Midbrain (tissue), 1 donor: ENCODE measurements at places on chromosomes 11 and 22.

DNA sequence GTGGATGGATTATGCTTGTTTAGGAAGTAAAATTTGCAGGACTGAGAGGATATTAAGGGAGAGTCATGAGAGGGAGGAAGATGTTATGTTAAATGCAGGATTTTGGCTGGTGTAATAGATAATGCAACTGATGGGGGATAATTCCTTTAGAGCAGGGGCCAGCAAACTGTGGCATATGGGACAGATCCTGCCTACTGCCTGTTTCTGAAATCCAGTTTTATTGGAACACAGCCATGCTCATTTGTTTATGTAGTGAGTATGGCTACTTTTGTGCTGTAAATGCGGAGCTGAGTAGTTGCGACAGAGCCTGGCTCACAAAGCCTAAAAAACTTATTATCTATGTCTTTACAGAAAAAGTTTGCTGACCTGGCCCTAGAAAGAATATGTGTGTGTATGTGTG is 66.6 kb upstream of the MPPED2 start:
- DNase-seq, result no peak

DNA sequence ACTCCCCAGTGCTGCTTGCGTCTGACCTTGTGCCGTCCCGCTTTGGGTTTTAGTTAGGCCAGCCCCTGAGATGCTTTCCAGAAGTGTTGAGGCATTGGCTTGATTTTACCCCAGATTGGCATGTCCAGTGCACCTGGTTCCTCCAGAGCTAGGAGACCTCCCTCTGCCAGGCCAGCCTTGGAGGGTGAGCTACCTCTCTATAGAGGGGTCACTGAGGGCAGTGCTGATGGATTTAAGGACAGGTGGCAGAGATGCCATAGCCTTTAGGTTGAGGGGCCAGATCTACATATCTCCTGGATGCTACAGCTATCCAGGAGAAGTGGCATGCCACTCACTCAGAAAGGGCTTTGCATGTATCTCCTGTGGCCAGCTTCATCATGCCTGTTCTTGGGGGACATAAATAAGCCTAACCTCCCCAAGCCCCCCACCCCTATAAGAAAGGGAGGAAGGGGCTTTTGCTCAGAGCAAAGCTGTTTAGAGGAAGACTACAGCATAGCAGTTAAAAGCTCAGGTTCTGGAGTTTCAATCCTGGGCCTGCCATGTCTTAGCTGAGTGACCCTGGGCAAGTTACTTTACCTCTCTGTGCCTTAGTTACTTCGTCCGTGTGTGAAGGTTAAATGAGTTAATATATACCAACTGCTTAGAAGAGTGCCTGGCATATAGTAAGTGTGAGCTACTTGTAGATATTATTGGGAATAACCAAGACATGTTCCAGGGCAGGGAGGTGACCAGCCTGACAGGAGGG is 6.4 kb downstream of the UBE2L3 start:
- DNase-seq, result no peak

GRCh38 chr22:49948958-49949913 is 11.3 kb upstream of the PIM3 start:
- DNase-seq, result no peak

DNA sequence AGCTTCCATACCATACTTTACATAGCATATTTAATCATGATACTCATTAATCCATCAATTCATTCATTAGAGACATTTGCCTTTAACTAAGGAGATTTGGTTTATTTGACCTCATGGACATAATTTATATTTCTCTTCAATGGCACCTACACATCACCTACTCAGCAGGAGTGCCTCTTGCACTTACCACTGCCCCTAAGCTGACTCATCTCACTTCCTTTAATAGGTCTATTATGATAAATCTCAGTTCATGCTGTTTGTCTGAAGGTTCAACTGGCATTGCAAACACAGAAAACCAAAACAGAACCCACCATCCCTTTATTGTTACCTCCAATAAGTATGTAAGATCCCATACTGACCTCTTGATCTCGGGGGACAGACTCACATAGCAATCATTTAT is 186.7 kb downstream of the LUZP2 start:
- no peak for DNase-seq

DNA sequence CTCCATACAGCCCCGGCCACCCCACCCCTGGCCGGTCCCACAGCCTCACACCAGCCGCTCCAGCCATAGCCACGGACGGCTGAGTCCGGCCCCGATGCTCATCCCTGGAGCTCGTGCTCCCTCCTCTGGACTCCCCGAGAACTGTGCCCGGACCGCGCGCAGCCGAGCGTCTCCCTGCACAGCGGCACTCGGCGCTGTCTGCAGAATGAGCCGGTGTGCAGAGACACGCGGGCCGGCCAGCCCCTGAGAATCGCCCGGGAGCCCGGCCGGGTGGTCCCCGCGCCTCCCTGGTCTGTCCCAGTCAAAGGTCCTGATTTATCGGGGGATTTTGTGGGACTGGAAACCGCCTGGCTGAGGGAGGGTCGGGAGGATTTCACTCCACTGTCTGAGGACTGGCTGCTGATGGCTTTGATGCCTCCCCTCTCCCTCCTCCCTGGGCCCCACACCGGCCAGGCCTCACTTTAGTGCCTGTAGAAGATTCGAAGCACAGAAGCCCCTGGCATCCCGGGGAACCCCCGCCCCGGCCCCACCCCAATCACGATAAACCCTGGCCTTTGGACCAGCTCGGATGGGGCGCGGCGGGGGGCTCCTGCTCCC is 102.7 kb downstream of the BRD1 start:
- peak; percentile 56 for DNase-seq

- DNase-seq, result no peak
Measured at GRCh38 chr11:64525711-64526110, 65.3 kb upstream of the SLC22A12 start.

- peak; percentile 93 for DNase-seq
Measured at GRCh38 chr11:12914400-12914912, 94.7 kb upstream of the RASSF10 start.

GRCh38 chr11:75001686-75002085 is 13.0 kb downstream of the NEU3 start:
- no peak for DNase-seq

DNA sequence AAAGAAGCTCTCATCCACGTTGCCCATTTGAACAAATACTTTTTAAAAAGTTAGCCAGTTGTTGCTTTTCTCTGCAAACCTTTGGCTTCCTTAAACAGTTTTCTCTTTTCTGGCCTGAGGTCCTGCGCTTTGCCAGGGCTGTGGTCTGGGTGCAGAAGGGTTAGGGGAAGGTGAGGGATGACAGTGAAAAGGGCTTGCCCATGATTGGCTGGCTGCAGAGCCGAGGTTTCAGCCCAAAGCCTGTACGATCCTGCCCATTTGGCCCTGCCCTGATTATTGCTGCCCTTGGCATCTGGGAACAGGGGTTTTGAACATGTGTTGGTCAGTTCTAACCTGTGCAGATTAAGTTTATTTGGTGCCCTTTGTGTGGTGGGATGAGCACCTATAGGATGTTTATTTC is 1.5 kb downstream of the INCENP start:
- no peak for DNase-seq

DNA sequence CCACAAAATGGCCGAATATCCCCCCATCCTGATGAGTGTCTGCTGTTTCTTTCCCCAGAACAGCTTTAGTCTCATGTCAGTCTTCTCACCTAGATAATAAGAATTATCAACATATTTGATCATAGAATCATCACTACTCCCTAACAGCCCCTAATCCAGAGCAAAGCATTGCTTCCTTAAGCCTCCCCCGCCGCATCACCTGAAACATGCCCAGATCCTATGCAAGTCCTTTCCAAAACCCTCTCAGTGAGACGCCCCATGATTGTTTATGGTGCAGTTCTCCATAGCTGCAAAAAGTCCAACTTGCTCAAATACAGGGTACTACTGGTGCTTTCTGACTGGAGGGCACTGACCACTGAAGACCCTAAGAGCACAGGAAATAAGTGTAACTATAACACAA is 20.1 kb downstream of the KCNJ1 start:
- DNase-seq, result no peak

DNA sequence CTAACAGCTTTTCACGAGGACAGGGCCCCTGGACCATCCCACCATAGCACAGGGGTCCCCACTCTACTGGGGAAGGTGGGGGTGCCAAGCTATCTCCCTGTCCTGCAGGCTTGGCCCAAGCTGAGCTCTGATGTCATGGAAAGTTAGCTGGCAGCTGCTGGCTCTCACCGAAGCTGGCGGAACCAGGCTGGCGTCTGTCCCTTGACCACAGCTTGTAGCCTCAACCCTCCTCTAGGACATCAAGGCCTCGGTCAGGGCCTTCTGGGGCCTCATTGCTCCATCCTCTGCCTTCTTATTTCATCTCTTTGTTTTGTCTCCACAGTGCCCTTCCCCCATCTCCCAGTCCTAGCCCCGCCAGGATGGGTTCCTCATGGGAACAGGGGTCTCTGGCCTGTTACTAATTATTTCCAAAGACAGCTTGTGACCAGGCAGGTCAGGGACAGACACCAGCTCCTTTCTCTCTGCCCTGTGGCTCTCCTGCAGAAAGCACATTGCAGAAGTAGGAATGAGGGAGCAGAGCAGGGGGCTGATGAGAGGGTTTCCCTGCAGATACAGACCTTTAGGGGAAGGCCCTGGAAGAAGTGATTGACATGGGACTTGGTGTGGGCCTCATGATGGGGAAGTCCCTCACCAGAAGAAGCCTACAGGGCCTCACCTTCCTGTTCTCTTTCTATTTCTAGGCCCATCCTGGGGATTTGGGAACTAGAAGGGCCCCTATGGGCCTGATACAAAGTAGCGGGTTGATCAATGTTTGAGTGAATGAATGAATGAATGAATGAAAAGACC is 97.5 kb upstream of the ALX4 start:
- DNase-seq, result no peak

- DNase-seq, result no peak
Measured at GRCh38 chr22:23357053-23357452, 176.7 kb downstream of the BCR start.

- no peak for DNase-seq
Measured at GRCh38 chr22:44526779-44527126, 28.7 kb upstream of the RTL6 start.

- DNase-seq, result peak; percentile 26
Measured at GRCh38 chr11:120817158-120817557, 206.7 kb upstream of the TBCEL start.

DNA sequence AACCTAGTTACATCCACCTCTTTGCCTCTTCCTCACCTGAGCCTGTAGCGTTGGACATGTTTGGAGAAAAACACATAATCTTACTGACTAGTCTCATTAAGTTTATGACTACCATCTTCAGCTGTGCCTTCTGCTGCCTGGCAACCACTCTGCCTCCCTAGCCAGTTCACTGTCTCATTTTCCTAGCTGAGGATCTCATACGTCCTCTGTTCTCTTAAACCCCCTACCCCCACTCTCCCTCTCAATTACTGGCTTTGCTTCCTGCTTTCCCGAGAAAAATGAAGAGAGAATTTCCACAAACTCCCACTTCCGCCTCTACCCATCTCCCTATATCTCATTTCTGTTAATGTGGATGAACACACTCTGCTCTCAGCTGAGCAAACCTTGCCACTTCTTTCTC is 239.3 kb upstream of the POU2AF2 start:
- no peak for DNase-seq

GRCh38 chr11:121596195-121597155 is 143.7 kb upstream of the SORL1-AS1 start:
- DNase-seq, result no peak

GRCh38 chr22:31683181-31684105 is 21.4 kb upstream of the PISD start:
- DNase-seq, result no peak

DNA sequence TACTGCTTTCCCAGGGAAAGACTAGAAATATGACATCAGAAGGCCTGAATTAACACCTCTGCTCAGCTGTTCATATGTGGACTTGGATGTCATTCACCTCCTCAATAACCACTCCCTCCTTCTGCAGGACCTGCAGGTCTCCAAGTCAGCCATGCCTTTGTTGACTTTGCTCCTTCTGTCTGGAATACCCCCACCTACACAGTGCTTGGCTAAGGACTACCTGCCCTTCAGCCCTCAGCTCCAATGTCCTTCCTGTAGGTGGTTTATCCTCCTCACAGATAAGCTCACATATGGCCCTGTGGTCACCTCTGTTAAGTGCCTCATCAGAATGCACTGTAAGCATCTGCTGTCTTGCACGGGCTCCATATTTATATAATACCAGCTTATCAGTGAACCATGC is 26.4 kb upstream of the FAT3 start:
- DNase-seq, result no peak

GRCh38 chr11:12508151-12508751 is 130.9 kb downstream of the PARVA start:
- no peak for DNase-seq
